Omental fat pad (tissue), 4 donors: ENCODE measurements at places on chromosomes 4 and X. TPM values are rescaled to one million over a fixed set of nuclear protein-coding genes. Genes with fewer than 3 reads are reported as not detected.

DNA sequence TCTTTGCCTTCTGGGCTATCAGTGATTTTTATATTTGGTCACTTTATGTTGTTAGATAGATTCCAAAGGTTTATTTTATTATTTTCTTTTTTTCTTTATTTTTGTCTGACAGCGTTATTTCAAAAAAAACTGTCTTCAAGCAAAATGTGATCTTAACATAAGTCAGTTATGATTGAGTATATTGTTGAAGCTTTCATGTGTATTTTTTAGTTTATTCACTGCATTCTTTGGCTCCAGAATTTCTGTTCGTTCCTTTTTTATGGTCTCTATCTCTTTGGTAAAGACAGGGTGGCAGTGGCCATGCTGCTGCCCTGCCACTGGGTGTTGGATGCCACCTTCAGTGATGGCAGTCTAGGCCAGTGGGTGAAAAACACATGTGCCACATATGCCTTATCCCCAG lies at the start of gene MAGEC3:
MAGEC3 (plus strand) TSS at position 301 of the 400 bp plus-strand sequence; CDS start at position 301, 0 bp downstream.
- DNase-seq, result no peak

DNA sequence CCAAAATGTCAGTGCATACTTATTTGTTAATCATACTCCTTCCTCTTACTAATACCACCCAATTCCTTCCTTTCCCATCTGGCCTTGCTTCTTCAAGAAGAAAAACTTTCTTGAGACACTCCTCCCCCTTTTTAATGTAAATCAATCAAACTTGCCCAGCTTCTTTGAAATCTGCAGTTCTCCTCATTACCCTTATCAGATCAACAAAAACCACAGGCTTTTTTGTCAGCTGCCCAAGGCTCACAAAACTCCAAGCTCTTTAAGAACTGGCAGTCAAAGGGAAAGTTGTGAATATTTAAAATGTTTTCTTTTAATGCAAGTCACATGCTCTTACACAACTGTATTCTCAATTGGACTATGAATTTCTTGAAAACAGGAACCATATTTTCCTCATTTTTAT lies 11.3 kb upstream of the MYOZ2 start:
- DNase-seq, result no peak

GRCh38 chr4:43277003-43277402 lies 384.5 kb downstream of the GRXCR1 start:
- DNase-seq, result no peak

- no peak for DNase-seq
Observed at GRCh38 chrX:10750581-10750980, 130.2 kb upstream of the MID1 start.

- DNase-seq, result no peak
Observed at GRCh38 chr4:141702472-141703182, 66.2 kb downstream of the IL15 start.

DNA sequence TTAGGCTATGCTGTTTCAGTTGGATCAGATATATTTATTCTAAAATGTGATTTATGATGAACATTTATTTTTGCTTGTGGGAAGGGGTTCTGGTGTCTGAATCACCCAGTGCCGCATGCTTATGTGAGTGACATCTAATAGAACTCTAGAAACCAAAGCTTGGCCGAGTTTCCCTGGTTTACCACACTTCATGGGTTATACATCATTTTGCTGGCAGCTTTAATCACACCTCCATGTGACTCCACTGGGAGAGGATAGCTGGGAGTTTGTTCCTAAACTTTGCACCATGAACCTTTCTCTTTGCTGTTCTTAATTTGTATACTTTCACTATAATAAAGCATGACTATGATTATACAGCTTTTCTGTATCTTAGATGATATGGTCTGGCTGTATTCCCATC lies 382.9 kb downstream of the INPP4B start:
- DNase-seq, result no peak

DNA sequence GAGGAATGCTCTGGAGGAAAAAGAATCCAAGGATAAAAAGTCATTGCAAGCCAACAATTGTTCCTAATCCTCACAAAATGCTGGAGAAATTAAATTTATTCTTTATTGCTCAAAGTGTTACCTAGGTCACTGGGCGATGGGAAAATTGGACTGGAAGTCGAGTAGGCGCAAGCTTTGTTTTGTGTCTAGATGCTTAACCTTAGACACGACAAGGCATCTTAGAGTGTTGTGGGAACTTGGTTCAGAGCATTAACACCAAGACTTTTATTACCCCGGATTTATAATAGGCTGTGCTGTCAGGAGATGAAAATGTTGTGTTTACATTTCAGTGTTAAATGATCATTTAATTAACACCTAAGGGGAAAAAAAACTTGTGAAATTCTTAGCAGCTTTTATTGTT lies 25.1 kb downstream of the SLIT2 start:
- no peak for DNase-seq

- DNase-seq, result no peak
Observed at GRCh38 chr4:147860960-147861359, 129.1 kb downstream of the ARHGAP10 start.

GRCh38 chr4:7635445-7636239 lies 200.9 kb upstream of the PSAPL1 start:
- DNase-seq, result no peak

- no peak for DNase-seq
Observed at GRCh38 chr4:43374216-43374751, 481.8 kb downstream of the GRXCR1 start.

GRCh38 chrX:101744085-101744484 lies 84.4 kb upstream of the ARMCX2 start:
- DNase-seq, result no peak

DNA sequence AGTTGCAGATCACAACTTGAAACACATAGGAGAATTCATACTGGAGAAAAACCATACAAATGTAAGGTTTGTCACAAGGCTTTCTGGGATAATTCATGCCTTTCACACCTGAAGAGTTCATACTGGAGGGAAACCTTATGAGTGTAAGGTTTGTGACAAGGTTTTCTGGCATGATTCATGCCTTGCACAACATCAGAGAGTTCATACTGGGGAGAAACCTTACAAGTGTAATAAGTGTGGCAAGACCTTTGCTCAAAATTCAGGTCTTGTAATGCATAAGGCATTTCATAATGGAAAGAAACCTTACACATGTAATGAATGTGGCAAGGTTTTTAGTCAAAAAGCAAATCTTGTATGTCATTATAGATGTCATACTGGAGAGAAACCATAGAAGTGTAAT lies 58.8 kb upstream of the ENPEP start:
- no peak for DNase-seq

DNA sequence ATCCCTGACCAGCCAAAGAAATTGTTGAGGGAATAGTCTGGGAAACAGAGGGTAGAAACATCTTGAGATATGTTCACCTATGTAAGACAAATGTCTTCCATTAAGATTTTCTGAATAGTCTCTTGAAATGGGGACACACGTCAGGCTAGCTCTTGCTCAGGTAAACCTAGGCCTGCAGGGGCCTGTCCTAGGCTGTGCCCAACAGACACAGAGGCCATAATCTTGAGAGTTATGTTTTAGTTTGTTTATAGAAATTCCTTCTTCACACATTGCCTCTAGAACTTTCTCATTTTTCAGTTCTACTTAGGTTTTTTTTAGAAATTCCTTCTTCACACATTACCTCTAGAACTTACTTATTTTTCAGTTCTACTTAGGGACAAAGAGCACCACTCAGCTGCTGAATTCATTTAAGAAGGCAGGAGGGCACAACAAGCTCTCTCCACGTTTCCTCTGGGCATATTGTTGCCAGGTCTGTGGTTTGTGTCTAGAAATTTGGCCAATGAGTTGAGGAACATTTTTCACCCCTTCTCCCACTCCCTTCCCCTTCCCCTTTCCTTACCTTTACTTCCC lies 94.9 kb downstream of the ARHGAP24 start:
- no peak for DNase-seq

DNA sequence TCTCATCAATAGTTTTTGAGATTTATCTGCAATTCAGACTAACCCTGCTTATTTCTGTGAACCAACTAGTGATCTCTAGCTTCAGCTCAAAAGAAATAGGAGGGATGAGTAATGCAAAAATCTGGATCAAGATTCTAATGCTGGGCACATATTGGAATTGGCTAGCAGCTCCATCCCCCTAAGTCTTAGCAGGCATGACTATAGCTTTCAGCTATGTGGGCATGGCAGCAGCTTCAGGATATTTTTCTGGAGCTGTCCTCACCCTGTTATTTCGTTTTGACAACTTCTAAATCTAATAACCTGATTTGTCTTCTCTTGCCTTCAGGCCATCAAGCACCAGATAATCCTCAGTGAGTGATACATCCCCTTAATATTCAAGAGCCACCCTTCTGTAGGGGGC lies 50.8 kb upstream of the GNPDA2 start:
- DNase-seq, result no peak

DNA sequence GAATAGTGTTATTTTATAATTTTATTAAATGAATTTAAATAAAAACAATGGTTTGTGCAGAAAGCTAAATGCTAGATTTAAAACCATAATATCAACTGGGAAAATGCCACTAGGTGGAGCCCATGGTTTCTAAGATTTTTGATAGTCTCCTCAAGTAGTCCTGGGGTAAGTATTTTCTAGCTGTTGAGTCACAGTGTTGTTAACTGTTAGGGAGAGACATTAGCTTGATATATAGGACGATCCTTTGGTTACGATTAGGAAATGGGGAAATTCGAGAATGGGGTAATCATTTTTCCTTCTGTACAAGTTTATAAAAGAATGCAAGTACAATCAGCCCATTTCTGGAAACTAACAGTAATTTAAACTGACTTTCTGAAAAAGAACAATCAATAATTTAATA lies 378.4 kb downstream of the ANKRD50 start:
- no peak for DNase-seq

GRCh38 chr4:76306882-76307659 lies 538 bp downstream of the STBD1 start:
- DNase-seq, result no peak

The NUDT10 gene
- total RNA-seq, result 1.4 TPM

The FGD1 gene
- 3.0 TPM for total RNA-seq

The VCX2 gene
- total RNA-seq, result not detected

The FRG2 gene
- total RNA-seq, result not detected

The FAM47E gene
- total RNA-seq, result 2.3 TPM

The TMEM187 gene
- total RNA-seq, result 4.4 TPM
